ENCODE measurements at places on chromosomes 2 and 18. TPM values are rescaled to one million over a fixed set of nuclear protein-coding genes. Genes with fewer than 3 reads are reported as not detected.

GREB1 gene
- total RNA-seq: 4.3 TPM

GDF7 gene
- 0.80 TPM for total RNA-seq

IL36G gene
- total RNA-seq: 65.1 TPM

C1D gene
- 8.0 TPM for total RNA-seq

MYCN gene
- total RNA-seq: 0.15 TPM

ALPG gene
- total RNA-seq: not detected

HRH4 gene
- not detected for total RNA-seq

NEURL3 gene
- total RNA-seq: 0.57 TPM

EN1 gene
- 10.2 TPM for total RNA-seq

ASIC4 gene
- not detected for total RNA-seq

EHBP1 gene
- 65.4 TPM for total RNA-seq

DNAH7 gene
- total RNA-seq: 0.08 TPM

PREPL gene
- total RNA-seq: 26.1 TPM

MBOAT2 gene
- 90.4 TPM for total RNA-seq

TRIB2 gene
- total RNA-seq: 52.5 TPM

ATIC gene
- total RNA-seq: 31.1 TPM

PROC gene
- not detected for total RNA-seq

FBLN7 gene
- 6.5 TPM for total RNA-seq

IFIH1 gene
- 15.8 TPM for total RNA-seq

ACVR1 gene
- 14.3 TPM for total RNA-seq

MOB4 gene
- total RNA-seq: 22.7 TPM

ADAM23 gene
- total RNA-seq: not detected

CRYGC gene
- not detected for total RNA-seq
